Fibroblast of the aortic adventitia (primary cell): ENCODE measurements at places on chromosomes 11 and 22. TPM values are rescaled to one million over a fixed set of nuclear protein-coding genes. Genes with fewer than 3 reads are reported as not detected.

The MDK gene
- total RNA-seq, result 52.2 and 96.0 TPM in 2 replicates

The ANKK1 gene
- total RNA-seq, result not detected in 2 replicates

The GAB2 gene
- total RNA-seq, result 13.7 and 16.4 TPM in 2 replicates

The SESN3 gene
- 48.8 and 74.2 TPM in 2 replicates for total RNA-seq

The NLRP14 gene
- 0.18 TPM in 1 of 2 replicates, not detected in the other for total RNA-seq

The LMO2 gene
- total RNA-seq, result 5.6 and 21.8 TPM in 2 replicates

The TMEM191B gene
- total RNA-seq, result 0.36 and 5.8 TPM in 2 replicates

The SDHD gene
- total RNA-seq, result 40.1 and 110 TPM in 2 replicates

The SLC25A18 gene
- 0.16 TPM in 1 of 2 replicates, not detected in the other for total RNA-seq

The PIH1D2 gene
- 5.1 and 5.5 TPM in 2 replicates for total RNA-seq

DNA sequence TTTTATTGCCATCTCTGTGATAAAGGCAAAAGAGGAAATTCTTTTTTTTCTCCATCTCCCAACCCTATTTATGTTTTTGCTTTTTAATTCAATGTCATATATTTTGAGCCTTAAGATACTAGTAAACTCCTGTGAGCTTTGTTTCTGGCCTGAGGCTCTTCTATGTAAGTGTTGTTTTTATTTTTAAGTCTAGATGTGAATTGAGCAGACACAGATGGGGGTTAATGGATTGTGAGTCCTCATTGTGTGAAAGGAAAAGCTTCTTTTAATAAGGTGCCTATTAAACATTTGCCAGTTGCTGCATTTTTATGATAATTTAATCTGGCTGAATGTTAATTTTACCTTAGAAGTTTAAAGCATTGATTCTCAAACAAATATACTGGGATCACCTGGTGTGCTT is 2337.9 kb upstream of the RAG2 start:
- no peak for DNase-seq

- no peak for DNase-seq
Measured at GRCh38 chr11:60360621-60361020, 17.7 kb upstream of the MS4A7 start.

DNA sequence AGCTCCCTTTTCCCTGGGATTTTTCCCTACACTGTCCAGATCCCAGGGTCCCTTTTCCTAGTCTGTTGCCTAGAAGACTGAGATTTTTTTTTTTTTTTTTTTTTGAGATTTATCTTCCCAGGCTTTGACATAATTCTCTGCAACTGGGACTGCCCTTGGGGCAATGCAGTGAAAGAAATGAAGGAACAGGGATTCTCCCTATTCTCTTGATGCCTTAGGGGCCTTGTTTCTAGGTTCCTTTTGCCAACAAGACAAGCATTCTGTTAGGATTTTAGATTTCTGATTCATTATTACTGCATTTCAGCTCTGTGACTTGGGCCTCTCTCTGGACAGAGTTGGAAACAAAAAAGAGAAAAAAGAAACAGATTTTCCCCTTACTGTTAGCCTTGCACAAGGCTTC is 47.3 kb downstream of the QSER1 start:
- peak; percentile 7 for DNase-seq

GRCh38 chr11:111169367-111169766 is 76.2 kb upstream of the POU2AF2 start:
- no peak for DNase-seq

GRCh38 chr11:121435132-121435531 is 17.0 kb upstream of the SORL1 start:
- no peak for DNase-seq

DNA sequence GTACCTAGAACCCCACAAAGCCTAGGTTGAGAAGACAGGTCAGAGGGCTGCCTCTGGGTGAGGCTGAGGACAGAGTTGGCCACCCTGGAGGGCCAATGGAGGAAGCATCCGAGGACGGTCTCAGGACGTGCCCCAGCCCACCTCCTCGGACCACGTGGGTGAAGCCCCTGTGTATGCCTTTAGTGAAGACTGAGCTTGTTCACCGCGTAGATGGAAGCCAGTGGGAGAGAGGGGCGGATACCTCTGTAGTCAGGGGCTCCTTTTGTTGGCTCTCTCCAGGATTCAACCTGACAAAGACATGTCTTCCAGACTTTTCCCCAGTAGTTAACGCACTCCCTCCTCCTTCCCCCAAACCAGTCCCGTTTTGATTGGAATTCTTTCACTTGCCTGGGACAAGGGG is 110.7 kb downstream of the ZBTB16 start:
- no peak for DNase-seq

DNA sequence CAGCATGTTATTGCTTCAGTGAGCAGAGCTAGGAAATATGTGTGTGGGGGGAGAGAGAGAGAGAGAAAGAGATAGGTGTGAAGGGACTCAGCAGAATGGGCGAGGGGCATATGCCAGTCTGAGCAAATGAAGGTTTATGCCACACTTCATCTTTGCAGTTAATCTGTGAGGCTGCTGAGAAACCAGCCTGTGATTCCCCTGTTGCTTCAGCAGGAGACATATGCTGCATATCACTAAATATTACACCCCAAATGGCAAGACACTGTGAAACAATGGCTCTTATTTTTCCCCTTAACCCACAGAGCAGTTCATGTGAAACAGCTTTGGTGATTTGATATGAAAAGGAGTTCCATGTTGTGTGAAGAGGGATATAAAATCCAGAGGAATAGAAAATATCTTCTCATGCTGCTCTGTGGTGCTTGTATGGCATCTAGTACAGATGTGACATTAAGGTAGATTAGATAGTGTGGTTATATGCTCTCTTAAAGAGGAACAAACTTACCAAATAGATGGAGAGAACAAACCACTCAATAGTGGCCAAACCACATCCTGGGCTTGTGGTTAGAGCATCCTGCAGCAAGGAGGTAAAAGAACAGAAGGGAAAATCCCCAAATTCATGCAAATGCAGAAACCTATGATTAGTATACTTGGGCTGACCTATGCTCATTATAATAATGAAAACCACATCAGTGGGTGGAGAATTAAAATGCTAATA is 864.2 kb downstream of the FAM181B start:
- DNase-seq, result no peak

- no peak for DNase-seq
Measured at GRCh38 chr22:34587357-34588356, 478.3 kb upstream of the ISX start.

DNA sequence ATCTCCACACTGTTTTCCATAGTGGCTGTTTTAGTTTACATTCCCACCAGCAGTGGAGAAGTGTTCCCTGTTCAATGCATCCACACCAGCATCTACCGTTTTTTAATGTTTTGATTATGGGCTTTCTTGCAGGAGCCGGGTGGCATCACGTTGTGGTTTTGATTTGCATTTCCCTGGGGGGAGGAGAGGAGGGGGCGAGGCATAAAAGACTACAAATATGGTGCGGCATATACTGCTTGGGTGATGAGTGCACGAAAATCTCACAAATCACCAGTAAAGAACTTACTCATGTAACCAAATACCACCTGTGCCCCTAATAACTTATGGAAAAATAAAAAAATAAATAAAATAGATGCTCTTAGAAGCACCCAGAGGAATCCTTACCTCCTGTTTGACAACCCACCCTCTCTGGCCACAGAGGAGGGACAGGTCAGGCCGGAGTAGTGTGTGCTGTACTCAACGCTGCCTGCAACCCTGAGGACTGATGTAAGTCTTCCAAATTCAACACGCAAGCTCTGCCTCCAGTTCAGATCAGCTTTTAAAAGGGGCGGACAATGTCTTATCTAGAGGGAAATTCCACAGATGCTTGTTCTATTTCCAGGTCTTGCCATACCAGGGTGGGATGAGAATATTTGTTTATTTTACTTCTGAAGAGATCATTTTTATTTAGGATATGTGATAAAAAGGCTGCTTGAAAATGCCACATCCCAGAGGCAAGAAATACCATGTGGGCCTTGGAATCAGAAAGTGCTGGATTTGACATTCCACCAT is 329.6 kb upstream of the B3GAT1 start:
- DNase-seq, result peak; percentile 29

DNA sequence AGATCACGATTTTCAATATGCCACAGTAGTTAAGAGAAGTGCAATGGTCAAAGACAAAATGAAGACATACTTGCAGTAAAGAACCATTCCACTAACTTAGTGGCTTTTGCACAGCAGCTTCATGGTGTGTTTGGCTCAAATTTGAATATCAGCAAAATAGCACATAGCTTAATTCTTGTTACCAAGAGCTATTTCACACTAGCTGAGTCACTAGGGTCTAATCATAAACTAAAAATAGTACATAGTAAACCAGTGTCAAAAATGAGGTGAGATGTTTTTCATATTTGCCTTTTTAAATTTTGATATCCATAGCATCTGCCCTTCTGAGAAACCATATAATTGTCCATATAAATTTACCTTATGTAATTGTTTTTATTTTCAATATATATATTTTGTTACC is 325.0 kb upstream of the LUZP2 start:
- DNase-seq, result no peak

DNA sequence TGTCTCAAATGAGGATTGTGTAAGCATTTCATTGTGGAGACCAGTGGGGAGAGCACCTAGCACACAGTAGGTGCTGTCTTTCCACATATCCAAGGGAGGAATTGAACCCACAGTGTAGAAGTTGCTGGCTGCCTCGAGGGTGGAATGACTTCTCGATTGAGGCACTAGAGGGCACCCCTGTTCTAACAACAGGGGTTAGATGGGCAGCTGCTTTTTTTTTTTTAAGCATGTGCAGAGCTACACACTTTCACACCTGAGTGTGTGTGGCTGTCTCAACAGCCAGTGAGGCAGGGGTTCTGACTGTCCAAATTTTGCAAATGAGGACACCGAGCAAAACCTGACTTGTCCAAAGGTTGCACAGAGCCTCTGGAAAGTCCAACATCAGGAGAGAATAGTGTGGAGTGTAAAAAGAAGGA is 118.2 kb upstream of the CRYBB3 start:
- DNase-seq, result no peak

GRCh38 chr11:2591805-2592204 is 108.0 kb downstream of the KCNQ1OT1 start:
- no peak for DNase-seq

DNA sequence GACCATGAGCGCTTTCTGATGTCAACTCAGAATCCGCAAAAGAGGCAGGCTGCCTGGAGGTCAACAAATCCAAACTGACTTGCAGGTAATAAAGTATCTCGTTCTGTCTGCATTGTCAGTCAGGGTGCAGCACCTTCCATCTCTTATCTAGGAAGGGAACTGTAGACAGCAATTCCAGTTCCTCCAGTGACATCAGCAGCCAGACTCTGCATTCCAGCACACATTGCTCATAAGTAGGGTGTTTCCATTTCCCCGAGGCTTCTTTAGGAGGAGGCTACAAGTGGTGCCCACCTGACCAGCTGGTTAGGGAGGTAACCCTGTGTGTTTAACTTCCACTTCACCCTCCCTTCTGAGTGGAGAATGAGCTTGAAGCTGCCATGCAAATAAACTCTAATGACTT is 53.3 kb downstream of the NTM start:
- DNase-seq, result no peak

DNA sequence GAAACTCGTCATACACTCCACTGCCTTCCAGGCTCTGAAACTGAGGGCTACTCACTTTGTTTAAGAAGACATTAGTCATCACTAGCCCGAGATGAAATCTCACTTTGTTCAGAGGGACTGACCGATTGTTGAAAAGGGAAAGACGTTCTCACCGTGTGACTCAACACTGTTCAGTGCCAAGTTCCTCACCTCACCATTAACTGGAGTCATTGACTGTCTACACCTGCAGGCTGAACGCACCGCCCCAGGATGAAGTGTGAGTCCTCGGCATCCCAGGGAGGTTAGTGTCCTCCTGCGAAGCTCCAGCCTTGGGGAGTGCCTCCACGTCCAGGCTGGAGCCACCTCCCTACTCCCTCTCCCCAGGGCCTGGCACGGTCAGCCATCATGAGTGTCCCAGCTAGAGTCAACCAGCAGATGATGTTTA is 30.4 kb downstream of the FADD start:
- DNase-seq, result peak; percentile 76

DNA sequence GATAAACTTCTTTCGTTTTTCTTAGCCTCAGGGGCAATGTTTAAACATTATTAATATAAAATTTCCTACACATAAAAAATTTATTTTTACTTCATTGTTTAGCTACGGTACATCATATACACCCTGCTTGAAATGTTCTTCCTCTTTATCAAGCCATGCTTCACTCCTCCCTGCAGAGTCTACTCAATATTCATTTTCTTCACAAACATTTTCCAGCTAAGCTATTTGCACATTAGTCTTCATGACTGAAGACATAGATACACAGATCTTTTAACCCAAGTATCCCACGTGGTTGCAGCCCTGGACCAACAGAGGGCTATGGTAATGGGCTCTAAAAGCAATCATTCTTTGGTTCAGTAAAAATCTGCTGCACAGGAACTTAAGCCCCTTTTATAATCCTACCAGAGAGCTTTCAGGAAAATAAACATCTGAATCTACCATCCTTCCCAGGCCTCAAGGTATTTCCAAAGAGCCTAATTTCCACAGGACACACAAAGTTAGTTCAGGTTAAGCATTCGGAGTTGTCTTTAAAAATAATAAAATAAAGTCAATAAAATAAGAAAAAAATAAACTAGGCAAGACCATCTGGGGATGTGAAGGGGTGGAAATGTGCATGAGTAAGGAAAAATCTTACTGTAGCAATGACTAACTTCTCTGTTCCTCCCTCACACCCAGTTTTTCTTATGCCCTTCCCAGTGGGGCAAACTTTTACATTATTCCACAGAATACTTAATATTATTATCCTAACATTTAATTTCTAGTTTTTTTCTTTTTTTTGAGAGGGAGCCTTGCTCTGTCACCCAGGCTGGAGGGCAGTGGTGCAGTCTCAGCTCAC is 21.6 kb upstream of the OR6X1 start:
- no peak for DNase-seq

DNA sequence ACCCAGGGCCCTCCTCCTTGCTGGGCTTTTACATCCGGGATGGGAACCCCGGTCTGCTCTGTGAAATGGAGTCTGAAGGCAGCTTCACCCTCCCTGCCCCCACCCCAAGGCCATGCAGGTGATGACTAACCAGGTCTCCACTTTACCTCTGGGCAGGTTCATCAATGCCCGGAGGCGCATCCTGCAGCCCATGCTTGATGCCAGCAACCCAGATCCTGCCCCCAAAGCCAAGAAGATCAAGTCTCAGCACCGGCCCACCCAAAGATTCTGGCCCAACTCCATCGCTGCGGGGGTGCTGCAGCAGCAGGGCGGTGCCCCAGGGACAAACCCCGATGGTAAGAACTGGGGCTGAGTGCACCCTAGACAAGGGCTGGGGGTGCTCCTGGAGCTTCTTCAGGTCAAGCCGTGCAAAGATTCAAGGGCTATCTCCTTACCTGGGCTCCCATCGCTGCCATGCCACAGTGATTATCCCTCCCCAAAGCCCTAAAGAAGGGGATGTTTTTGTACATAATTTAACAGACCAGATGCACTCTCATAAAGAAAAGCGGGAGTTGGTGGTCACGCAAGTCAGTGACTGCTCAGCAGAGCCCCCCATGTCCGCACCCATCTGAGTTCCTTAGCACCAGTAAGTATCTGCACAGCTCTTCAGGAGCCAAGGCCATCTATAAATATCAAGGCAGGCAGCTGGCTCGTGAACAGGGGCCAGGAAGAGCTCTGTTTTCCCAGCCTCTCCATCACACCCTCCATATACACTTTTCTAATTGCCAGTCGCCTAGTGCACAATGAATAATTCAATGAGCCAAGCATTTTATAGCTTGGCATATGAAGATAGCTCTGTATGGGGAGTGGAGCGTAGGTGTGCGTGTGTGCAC is 66.0 kb downstream of the FEZ1 start:
- no peak for DNase-seq

GRCh38 chr22:32644252-32645100 is 157.0 kb upstream of the TIMP3 start:
- DNase-seq, result peak; percentile 14

- DNase-seq, result no peak
Measured at GRCh38 chr22:19916941-19917340, 24.6 kb upstream of the COMT start.
